ENCODE measurements at places on chromosomes 1 and 21.

DNA sequence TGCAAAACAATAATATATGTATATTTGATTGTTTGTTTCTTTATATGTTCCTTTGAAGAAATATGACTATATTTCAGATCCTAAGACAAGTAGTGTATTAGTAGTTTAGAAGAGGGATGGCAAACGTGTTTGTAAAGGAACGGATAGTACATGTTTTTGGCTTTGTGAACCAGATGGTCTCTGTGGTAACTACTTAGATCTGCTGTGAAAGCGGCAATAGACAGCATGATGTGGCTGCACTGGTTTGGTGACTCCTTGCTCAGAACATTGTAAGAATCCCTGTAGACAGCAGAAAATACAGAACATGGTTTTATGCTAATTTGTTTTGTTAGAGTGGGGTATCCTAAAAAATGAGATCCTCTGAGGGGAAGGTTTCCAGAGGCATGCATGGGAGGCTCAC is 3.1 kb downstream of the ACADM start:
- no peak for DNase-seq

DNA sequence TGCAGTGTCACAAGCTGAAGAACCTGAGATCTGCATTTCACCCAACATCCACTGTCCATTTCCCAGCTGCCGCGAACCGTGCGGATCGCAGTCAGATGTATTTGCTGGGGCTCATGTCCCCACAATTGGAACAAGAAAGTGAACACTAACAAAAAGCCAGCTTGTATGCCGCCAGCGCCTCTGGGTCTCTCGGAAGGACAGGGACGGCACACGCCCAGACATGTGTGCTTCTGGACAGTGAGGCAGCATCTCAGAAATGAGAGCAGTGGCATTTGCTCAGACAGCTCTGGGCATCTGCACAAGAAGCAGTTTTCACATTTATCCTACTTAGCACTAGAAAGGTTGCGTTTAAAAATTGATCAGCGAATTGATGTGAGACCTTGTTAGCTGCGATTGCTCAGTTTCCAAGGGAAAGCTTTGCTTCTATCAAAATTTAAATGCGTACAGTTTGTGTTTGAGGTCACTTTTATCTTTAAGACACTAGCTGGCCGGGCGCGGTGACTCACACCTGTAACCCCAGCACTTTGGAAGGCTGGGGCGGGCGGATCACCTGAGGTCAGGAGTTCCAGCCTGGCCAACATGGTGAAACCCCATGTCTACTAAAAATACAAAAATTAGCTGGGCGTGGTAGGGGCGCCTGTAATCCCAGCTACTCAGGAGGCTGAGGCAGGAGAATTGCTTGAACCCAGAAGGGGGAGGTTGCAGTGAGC is 28.7 kb downstream of the KCNAB2 start:
- no peak for DNase-seq

DNA sequence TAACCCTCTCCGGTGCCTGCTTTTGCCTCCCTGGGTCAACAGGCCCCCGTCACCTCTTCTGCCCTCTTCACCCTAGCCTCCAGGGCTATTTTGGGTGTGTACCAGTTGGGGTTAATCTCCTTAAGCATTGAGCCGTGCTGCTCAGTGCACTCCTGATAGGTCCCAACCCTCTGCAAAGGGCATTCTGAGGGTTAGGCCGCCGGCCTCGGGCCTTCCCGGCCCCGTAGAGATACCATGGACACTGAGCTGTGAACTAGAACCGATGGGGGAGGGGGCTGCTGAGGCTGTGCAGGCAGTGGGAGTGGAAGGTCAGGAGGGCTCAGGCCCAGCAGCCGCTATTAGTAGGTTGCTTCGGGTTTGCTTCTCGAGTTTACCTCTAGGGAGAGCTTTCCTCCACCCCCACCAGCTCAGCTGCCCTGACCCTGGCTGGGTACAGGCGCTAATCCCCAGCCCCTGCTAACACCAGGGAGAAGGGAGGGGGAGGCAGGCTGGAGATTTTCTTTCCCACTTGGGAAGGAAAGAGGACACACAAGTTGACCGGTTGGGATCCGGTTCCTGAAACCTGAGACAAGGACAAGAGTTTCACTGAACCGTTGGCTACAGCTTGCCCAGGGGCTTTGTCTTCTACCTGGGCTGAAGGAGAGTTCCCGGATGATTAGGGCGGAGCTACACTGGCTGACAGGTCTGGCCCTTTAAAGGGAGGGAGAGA is 4.8 kb downstream of the LMOD1 start:
- DNase-seq = no peak

DNA sequence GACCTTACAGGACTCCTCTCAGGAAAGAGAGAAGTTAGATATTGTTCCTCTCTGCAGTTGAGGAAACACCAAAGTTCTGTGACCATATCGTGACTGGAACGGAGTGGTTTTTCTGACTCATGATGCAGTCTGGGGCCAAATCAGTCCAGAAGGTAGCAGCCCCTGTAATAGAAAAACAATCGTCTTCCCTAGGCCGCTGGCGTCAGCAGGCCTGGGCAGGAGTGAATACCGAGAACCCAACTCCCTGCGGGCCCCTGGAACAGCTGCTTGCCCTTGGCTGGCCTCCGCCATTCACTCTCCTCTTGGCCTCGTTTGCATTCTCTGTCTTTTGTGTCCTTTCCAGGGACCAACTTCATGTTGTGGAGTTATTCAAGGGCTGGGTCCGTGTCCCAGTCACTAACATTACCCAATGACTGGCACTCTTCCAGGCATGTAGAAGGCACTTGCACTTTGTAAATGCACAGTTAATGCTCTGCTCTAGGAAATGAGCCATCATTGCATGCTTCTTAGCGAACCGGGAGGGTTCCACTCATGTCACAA is 10.9 kb upstream of the CD101 start:
- peak; percentile 91 for DNase-seq

GRCh38 chr1:11406845-11407244 is 72.1 kb upstream of the DISP3 start:
- DNase-seq = no peak

DNA sequence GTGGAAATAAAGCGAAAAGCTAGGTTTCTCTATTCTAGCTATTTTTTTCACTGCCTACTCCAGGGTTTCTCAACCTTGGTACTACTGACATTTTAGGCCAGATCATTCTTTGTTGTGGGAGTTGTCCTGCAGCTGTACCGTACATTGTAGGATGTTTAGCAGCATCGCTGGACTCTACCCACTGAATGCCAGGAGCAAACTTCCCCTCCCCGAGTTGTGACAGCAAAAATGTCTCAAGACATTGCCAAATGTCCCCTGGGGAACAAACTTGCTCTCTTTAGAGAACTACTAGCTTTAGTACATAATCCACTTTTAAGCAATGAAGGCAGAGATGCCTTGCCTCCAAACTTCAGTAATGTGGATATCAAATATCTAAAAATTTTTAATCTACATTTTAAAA is 122.8 kb downstream of the PLPPR5 start:
- DNase-seq = peak; percentile 6

DNA sequence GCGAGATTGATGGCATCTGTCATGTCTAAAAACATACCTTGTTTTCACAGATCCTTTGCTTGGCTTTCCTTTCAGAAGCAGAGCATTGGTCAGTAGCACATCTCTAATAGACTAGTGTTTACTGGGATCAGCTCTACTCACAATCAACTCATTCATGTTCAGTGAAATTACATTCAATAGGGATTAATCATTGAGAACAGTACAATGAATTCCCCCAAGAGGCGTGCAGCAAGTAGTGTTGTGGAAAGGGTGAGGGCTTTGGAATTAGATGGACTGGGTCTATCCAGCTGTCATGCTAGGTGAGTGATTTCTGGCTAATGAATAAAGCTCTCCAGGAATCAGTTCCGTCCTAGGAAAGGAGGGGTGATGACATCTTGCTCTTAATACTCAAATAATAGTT is 155.2 kb upstream of the COA6 start:
- DNase-seq = no peak

DNA sequence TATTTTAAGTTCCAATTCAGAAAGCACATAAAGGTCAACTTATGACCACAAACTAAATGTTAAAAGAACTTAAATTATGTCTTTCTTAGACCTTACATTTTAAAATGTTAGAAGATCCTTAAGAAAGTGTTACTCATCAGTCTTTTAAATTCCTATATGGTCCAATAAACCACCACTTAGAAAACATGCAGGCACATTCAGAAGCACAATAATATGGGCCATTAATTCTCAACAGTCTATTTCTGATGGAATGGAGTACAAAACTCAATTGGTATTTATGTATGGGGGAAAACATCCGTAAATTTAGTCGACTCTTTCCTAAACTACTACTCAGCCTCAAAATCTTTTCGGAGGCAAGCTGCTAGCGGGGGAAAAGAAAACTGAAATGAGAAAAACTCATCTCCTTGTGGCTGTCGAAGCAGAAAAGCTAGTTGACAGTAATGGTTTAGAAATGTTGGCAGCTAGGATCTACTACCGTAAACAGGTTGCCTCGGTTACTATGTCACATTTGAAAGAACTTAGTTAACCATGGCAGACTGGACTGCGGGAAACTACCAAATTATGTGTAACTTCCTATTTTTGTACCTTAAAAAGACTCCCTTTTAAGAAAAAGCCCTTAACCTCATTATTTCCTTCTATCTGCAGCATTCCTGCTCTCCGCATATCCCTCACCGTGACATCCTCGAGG is 1.0 kb downstream of the TRMT1L start:
- peak; percentile 76 for DNase-seq

DNA sequence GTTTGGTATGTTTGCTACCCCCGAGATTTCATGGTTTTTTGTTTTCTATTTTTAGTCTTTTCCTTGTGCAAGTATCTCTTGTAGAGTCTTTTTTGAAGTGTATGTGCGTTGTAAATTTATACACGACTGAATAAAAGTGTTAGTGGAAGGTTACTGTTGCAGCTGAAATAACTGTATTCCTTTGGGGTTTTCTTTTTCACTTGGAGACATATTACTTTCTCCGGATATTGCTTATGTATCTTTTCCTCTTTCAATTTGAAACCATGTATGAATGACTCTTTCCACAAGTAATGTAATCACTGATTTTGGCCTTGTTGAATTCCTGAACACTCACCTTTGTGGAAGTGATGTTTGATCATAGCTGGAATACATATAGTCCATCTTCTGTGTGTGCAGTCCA is 956 bp downstream of the URB2 start:
- DNase-seq = peak; percentile 5

DNA sequence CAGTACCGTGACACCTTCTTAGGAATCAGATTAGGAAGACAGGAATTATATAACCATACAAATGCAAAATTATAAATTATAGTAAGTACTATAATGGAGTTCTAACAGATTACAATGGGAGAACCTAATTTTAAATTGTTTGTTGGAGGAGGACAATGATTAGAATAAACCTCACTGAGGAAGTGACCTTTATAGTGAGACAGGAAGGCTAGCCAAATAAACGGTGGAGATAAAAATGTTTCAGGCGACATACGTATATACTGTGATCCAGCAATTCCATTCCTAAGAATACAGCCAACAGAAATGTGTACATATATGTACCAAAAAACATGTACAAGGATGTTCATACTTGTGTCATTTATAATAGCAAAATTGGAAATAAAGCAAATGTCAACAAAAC is 15.2 kb downstream of the SYNJ1 start:
- no peak for DNase-seq

DNA sequence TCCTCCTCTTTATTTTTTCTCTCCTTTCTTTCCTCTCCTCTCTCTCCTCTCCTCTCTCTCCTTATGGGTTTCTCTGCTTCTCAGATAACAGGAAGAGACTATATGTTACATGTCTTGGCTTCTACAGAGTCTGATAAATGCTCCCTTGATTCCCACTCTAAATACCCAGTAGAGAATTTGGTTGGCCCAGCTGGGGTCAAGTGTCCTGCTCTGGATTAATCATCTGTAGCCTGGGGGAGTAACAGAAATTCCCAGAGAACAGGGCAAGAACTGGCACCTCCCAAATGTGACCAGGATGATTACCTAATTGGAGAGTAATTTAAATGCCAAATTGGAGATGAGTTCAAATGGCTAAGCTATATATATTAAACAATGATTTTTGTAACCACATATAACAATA is 146.1 kb upstream of the LMO4 start:
- DNase-seq = no peak

GRCh38 chr1:166874464-166874863 is 1.6 kb downstream of the TADA1 start:
- no peak for DNase-seq

- DNase-seq = no peak
These were observed 153.9 kb upstream of the SPAG17 start for GRCh38 chr1:118338936-118339335.

GRCh38 chr1:245894843-245895242 is 612.2 kb downstream of the SMYD3 start:
- DNase-seq = no peak

DNA sequence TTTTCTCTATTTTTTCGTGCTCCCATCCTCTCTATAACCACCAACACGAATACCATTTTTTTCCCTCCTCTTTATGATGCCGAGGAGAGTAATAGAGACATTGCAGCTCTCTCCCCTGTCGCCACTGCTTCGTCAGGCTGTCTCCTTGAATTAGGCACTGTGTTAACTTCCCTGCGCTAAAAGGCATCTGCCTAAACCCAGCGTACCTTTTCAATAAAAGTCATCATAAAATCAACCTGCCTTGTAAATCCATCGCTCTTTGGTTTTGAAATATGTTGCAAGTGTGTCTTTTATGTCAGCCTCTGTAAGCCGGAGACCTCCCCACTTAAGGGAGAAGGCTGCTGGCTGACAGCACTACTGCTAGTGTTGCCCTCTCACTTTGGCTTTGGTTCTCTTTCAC is 8.7 kb downstream of the RNF220 start:
- no peak for DNase-seq

DNA sequence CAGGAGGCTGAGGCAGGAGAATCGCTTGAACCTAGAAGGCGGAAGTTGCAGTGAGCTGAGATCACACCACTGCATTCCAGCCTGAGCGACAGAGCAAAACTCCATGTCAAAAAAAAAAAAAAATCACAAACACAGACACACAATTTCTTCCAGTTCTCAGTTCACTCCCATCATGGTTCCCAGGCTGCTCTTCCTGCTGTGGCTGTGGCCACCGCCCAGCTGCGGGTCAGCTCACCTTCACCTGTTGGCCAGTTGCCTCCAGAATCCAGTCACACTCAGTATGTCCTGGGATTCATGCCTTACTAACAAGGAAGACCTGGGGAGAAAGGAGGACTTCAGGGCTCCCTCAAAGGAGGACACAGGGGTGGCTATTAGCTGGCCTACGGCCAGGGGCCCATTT is 45.9 kb upstream of the SLC25A33 start:
- no peak for DNase-seq

DNA sequence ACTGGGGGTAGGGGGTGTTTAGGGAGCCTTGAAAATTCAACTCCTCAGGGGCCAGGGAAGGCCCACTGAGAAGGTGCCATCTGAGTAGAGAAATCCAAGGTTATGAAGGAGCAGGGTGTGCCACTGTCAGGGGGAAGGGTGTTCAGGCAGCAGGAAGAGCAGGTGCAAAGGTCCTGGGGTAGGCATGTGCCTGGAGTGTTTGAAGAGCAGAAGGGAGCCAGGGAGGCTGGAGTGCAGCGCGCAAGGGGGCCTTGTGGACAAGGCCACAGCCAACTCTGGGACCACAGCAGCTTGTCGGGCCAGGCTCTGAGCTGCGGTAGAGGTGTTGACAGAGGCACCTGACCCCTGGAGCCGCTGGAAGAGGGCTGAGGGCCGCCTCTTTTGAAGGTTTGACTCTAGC is 19.3 kb downstream of the ACTL8 start:
- DNase-seq = no peak
